ENCODE measurements at places on chromosomes 5 and 9.

- DNase-seq = no peak
Observed at GRCh38 chr5:88269222-88269771, 652 bp upstream of the TMEM161B start.

DNA sequence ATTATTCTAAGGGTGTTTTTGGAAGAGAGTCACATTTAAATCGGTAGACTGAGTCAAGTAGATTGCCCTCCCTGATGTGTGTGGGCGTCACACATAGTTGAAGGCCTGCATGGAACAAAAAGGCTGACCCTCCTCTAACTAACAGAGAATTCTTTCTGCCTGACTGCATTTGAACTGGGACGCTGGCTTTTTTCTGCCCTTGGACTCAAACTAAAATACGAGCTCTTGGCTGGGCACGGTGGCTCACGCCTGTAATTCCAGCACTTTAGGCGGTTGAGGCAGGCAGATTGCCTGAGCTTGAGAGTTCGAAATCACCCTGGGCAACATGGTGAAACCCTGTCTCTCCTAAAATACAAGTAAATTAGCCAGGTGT, 209.4 kb downstream of the MAN2A1 start:
- DNase-seq = no peak

- DNase-seq = no peak
Observed at GRCh38 chr5:168238463-168238862, 53.0 kb upstream of the WWC1 start.

- DNase-seq = no peak
Observed at GRCh38 chr9:87346061-87346665, 151.5 kb upstream of the DAPK1 start.

GRCh38 chr9:129880654-129881546, 45.6 kb downstream of the USP20 start:
- DNase-seq = no peak

DNA sequence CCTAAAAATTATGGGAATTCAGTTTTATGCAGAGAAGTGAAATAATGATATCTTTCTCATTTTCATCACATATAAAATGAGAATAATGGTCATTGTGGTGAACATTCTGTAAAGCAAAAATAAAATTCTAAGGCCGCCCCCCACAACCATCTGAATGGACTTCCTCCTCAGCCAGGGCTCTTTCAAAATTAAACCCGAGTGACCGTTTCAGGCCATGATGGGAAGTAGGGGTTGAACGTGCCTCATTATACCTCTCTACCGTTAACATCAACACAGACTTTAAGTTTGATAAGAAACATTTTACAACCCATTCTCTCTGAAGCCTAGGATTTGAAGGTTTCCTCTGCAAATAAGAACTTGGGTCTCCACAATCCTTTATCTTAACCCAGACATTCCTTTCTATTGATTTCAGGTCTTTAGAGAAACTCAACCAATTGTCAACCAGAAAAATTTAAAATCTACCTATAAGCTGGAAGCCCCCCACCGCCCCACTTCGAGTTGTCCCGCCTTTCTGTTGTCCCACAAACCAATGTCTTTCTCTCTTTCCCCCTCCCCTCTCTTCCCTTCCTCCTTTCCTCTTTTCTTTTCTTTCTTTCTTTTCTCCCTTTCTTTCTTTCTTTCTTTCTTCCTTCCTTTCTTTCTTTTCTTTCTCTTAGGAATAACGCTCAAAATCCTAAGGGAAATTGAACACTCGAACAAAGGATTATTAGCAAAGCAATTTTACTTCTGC, 1.7 kb upstream of the TMCO6 start:
- no peak for DNase-seq

DNA sequence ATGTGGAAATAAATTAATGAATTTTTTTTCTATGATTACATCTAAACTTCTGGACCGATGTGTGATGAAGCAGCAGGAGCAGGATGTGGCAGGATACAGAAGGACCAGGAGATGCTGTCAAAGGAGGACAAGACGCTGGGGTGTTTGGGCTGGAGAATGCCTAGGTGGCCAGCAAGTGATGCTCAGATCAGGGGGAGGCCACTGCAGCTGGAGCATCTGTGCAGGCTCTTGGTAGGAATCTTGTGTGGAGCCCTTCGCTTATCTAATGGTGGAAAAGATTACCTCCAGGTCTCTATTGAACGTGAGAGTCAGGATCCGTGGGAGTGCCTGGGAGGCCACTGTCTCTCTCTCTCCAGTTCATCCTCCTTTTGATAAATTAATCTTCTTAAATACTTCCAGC, 79.8 kb downstream of the MRPL36 start:
- no peak for DNase-seq

GRCh38 chr5:68336200-68336599, 120.6 kb downstream of the PIK3R1 start:
- DNase-seq = no peak

DNA sequence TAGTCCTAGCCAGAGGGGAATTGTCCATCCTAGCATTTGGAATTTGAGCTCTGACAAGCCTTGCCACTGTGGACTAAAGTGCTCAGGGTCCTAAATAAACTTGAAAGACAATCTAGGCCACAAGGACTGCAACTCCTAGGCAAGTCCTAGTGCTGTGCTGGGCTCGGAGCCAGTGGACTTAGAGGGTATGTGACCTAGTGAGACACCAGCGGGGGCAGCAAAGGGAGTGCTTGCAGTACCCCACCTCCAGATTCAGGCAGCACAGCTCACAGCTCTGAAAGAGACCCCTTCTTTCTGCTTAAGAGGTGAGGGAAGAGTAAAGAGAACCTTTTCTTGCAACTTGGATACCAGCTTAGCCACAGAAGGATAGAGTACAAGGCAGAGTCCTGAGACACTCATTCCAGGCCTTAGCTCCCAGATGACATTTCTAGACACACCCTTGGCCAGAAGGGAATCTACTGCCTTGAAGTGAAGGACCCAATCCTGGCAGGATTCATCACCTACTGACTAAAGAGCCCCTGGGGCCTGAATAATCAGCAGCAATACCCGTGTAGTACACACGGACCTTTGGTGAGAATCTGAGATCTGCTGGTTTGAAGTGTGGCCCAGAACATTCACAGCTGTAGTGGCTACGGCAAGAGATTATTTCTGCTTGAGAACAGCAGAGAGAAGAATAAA, 164.6 kb downstream of the CCDC171 start:
- DNase-seq = no peak

Measured in CD4-positive, alpha-beta T cell treated with Interferon alpha-2 for 1 hour (primary cell).